ENCODE measurements at places on chromosomes 2 and 18.
A peak's percentile ranks its signal among the peaks of the same experiment; 100 is the strongest.

- no peak for DNase-seq
These were observed 523.9 kb downstream of the BCL11A start for GRCh38 chr2:60029566-60029883.

DNA sequence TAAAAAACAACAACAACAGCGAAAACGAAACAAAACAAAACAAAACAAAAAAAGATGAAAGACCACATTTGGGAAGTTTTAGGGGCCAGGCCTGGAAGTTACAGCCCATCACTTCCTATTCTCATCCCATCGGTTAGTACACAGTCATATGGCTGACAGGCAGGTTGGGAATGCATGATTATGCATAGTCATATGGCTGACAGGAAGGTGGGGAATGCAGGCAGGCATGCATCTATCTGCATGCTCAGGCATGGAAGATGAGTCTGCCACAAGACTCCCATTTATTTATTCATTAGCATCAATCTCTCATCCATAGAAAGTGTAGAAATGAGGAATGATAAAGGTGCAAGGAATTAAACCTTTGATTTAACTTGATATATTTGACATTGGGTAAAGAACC lies 325.3 kb upstream of the MEX3C start:
- no peak for DNase-seq

GRCh38 chr2:70691497-70692140 lies 76.4 kb downstream of the ADD2 start:
- no peak for DNase-seq

DNA sequence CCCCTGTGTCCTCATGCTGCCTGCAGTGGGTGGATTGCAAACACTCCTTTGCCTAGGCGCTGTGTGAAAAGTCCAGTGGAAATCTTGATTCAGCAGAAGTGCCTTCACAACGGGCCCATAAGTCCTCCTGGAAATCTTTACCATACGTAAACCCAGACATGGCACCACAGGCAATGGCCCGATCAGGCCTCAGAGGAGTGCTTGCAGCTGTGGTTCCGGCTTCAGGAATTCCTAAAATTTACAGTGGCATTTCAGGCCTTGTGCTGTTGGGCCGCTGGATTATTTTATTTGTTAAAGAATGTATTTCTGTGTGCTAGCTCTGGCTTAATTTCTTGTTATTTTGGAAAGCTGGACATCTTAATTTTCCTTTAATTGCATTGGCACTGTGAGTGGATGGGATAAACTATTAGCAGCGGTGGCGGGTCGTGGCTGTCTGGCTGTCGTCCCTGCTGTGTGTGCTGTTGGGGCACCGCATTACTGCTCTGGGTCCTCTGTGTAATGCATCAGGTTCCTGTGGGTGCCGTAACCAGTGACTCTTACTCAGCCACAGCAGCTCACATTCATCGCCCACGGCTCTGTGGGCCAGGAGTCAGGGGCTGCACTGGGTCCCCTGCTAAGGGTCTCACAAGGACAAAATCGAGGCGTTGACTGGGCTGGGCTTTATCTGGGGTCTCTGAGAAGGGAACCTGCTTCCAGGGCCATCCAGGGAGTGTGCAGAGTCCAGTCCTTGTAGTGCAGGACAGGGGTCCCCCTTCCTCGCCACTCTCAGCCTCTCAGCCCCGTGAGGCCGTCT lies 73.1 kb downstream of the RTP5 start:
- DNase-seq = peak; percentile 22

DNA sequence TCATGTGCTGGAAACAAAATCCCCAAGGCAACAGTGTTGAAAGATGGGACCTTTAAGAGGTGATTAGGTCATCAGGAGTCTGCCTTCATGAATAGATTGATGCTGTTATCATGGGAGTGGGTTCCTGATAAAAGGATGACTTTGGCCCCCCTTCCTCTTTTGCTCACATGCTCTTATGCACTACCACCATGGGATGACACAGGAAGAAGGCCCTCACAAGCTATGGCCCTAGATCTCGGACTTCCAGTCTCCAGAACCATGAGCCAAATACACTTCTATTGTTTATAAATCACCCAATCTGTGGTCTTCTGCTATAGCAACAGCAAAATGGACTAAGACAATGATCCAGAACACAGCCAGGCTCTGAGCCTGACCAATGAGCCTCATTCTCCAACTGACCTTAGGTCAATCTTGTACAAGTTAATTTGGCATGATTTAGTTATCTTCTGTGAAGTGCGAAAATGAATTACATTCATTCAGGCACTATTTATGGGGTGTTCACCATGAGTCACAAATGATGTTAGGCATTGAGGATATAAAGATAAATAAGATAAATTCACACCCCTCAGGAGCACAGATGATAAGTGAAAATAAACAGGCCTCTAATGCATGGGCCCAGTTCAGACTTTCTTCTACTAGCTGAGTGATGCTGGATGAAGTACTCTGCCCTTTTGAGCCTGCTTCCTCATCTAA lies 37.7 kb upstream of the NT5C1B start:
- no peak for DNase-seq

DNA sequence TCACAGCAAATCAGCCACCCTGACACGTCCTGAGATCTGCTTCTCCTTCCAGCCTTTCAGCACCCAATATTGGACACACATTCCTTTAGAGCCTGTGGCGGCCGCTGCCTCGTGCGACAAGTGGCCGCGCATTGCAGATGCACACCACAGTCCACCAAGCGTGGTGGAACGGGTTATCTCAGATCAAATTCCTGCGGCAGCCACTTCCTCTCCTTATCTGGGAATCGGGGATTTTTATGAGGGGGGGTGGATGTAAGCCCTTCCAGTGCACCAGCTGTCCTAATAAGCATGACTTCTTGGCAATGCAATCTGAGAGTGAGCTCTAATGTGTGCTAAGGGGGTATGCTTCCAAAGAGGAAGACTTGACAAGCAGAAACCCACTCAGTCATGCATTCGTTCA lies 18.3 kb upstream of the BMP10 start:
- DNase-seq = no peak

DNA sequence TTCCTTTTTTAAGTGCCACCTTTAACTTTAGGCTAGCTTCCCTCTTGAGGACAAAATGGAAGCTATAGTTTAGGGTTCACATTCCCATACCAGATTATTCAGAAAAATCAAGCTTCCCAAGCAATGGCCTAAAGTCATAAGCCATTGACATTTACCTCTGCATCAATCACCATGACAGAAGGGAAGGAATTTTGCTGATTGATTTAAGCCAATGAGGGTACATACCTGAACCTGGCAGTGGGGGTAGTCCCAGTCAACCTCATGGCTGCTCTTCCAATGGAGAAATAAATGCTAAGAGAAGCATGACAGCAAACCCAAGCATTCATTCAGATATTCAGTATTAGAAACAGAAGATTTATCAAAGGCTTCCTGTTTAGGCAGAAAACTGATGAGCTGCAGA lies 128.4 kb upstream of the CREB1 start:
- no peak for DNase-seq

GRCh38 chr2:39202639-39203369 lies 41.0 kb downstream of the CDKL4 start:
- DNase-seq = no peak

DNA sequence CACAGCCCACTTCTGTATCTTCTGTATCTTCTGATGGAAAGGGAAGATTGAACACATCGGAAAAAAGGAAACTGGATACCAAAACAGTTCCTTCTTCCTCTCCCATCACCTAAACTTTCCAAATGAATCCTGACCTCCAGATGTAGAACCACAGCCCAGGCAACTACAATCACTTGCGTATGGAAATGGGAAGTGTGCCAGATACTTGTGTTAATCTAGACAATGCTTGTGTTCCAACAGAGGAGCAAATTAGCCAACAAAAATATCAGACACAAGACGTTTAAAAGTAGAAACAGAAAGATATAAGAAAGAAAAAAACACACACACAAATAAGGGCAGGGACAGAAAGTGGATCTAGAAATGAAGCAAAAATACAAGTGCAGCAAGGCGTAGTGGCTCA lies 31.4 kb upstream of the DUSP2 start:
- no peak for DNase-seq

DNA sequence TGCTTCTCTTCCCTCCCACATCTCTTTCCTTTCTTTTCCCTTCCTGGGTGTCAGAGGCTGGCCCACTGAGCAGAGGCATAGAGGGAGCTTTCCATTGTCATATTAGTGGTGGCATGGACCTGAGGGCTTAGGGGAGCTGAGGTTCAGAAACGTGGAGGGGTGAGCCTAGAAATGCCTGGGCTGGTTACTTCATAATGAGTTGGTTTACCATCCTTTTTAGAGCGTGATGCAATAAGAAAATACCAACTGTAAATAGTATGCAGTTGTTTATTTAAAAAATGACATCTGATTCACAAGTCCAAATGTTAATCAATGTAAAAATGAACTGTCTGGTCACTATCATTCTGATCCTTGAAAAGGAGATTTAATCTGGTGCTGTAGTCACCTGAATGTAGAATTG lies 46.3 kb downstream of the MYO1B start:
- no peak for DNase-seq

DNA sequence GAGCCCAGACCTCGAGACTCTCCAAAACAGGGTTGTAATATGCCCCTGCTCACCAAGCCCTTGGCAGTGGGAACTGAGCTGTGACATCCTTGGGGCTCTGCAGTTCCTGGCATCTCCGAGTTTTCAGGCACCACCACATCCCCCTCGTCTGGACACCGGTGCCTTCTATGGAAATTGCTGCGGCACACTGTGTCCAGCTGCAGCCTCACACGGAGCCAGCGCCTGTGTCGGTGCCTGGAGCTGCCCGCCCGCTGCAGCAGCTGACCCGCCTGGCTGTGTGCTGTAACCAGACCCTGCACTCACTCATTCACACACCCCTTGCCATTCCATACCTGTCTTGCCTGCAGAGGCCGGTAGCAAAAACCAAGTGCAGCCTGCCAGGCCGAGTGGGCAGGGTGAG lies 11.8 kb downstream of the IWS1 start:
- DNase-seq = no peak

DNA sequence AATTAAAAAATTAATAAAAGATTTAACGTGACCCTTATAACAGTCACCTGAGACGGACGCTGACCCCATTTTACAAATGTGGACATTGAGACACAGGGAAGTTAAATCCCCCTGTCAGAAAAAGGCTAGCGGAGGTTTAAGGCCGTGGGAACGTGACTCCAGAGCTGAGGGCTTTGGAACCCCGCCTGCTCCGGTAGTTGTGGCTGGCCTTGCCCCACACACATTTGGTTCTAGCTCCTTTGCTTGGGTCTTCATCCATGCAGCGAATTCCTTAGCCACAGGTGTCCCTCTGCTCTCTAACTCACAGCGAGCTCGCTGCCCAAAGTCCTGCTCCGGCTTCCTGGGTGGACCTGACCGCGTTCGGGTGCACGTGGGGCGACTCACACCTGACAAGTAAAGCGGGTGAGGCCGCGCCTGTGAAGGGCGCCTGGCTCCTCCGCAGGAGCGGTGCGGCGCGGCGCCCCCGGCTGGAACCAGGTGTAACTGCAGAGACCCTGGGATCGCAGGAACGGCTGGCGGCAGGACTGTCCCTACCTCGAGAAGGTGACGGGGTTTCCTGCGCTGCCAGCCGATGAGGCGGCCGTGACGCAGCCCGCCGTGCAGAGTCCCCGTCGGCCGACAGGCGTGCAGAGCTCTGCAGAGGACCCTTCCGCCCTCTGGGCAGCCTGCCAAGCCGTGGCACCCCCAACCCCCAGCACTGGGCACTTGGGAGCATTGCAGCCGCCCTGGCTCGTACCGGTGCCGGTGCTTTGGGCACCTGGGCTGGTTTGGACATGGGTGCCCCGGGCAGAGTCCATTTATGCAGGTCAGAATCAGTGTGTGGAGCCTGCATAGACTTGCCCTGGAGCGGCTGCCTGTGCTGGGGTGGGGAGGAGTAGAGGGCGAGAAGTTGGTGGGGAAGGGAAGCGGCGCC lies 2.4 kb upstream of the PROC start:
- DNase-seq = peak; percentile 82

DNA sequence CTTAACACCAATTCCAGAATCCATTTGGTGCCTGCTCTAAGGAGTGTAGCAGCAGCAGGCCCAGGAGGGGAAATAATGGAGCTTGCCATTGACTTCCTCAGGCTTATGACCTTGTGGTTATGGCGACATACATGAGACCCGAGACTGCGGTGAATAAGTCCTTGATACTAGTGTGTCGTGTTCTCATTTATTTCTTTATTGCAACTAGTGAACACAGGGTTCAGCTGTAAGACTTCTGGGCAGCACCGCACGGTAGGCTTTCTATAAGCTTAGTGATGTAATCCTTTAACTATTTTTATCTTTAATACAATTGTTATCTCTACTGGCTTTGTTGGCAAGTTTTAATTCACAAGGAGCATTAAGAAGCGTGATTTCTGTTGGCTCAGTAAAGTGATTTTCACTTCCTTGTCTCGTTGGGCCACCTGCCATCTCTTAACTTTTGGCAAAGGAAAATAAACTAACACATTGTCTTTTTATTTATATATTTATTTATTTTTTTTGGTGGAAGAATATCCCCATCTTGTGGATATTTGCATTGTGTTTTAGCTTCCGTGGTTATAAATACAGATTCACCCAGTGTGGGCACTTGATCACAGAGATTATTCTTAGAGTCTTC lies 139.8 kb downstream of the LTBP1 start:
- no peak for DNase-seq

DNA sequence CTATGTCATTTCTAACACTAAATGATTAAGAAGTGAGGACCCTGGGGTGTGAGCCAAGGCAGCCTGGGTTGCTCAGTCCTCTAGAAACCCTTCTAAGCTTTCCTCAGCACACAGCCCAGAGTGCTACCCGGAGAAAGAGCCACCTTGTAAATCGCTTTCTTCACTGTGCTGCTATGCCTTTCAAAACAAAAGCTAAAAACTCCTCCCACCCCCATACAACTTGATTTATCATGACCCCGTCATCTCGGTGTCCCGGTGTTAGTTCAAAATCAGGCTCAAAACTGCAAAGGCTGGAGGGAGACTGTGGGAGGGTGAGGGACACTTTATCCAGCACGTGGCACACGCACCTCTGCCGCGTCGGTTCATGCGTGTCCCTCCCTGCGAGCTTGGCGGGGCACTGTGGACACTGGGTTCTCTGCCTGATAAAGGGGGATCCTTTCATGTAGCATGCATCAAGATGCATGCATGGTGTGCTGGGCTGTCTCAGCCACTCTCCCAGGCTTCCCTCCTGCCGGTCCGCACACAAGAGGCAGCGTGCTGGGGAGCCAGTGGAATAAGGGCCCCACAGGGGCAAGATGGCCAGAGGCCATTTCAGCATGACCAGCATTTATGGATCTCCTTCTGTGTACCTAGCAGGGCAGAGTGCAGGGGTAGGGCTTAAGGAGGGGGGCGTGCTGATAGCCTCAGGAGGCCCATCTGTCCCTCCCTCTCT lies 170.4 kb downstream of the SMAD7 start:
- DNase-seq = no peak

DNA sequence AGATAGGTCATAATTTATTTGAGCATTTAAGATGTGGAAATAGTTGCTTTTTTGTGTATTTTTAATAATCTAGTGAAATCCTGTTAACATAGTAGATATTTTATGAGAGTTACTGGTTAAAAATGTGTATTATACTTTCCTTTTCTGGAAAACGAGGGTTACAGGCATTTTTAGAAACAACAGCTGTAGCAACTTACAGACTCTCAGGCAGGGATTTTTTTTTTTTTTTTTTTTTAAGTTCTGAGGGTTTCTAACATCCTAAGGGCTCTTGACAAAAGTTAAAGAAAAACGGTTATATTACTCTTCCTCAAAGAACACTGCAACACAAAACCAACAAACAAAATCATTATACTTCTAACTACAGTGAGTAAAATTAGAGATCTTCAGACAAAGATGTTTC lies 205.9 kb downstream of the ACKR3 start:
- DNase-seq = no peak
